ENCODE measurements at places on chromosomes 6 and 20.

- H3K4me1 ChIP-seq: peaks cover 18% of the 10 kb centered on the region
- H3K27me3 ChIP-seq: peaks cover 8% of the 10 kb centered on the region
- H3K36me3 ChIP-seq: no peaks in the 10 kb centered on the region
- peak overlapping the region; percentile 92 for H3K4me3 ChIP-seq
These were observed 3.5 kb upstream of the HTR1B start for GRCh38 chr6:77466451-77467437.

DNA sequence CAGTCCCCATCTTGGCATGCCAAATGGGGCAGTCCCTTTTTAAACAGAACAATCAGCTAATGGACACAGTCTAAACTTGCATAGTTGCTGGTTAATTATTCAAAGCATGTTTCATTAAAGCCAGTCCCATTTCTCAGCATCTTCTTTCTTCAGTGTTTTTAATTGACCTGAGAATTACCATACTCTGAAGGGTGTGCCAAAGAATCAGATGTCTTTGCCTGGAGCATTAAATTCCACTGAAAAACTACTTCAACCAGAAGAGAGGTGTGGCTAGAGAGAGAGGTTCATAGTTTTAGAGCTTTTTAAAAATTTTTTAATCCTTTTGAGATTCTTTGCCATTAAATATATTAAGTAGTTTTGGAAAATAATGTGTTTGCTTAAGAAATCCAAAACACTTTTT, 37.9 kb downstream of the SLC24A3 start:
- no peak for DNase-seq
- H3K27me3 ChIP-seq: no peaks in the 10 kb centered on the region
- H3K36me3 ChIP-seq: no peaks in the 10 kb centered on the region
- H3K4me3 ChIP-seq: no peak overlapping the region
- no peaks in the 10 kb centered on the region for H3K4me1 ChIP-seq

DNA sequence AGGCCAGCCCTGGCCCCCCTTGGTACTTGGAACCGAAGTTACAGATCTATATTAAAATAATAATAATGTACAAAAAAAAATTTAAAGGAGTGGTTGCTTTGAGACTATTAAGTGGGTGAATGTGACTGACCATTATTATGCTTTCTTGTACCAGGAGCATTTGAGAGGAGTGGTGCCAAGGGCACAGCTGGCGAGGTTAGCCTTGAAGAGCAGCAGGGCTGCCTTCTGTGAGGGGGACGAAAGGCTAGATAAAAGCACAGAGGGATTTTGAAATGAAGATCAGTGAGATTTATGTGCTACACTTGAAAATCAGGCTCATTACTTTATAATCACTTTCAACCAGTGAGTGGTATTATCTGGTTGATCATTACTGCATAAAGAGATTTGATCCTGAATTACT, 48.6 kb downstream of the FIG4 start:
- no peaks in the 10 kb centered on the region for H3K27me3 ChIP-seq
- no peak overlapping the region for H3K27ac ChIP-seq
- H3K36me3 ChIP-seq: peaks cover 10% of the 10 kb centered on the region
- no peak overlapping the region for H3K4me3 ChIP-seq

DNA sequence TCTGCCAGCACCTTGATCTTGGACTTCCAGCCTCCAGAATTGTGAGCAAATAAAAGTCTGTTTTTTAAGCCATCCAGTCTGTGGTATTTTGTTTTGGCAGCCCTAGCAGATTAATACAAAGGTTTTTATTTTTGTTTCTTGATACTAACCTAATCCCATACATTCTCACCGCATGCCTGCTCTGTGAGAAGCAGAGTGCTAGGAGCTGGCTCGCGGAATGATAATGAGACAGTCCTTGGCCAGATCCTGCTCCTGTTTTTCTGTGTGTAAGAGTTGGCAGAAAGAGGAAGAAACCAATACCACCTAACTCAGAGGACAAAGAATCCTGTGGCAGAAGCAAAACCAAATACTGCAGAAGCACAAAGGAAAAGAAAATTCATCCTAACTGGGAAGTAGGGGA, 82.6 kb downstream of the KIF16B start:
- peak overlapping the region; percentile 38 for H3K27ac ChIP-seq
- peaks cover 3% of the 10 kb centered on the region for H3K4me1 ChIP-seq
- H3K27me3 ChIP-seq: no peaks in the 10 kb centered on the region
- no peak for DNase-seq
- no peaks in the 10 kb centered on the region for H3K36me3 ChIP-seq

- no peak overlapping the region for H3K4me3 ChIP-seq
- no peak for DNase-seq
- no peaks in the 10 kb centered on the region for H3K4me1 ChIP-seq
- H3K27ac ChIP-seq: no peak overlapping the region
These were observed 141.6 kb downstream of the BTBD9 start for GRCh38 chr6:38498085-38498484.

DNA sequence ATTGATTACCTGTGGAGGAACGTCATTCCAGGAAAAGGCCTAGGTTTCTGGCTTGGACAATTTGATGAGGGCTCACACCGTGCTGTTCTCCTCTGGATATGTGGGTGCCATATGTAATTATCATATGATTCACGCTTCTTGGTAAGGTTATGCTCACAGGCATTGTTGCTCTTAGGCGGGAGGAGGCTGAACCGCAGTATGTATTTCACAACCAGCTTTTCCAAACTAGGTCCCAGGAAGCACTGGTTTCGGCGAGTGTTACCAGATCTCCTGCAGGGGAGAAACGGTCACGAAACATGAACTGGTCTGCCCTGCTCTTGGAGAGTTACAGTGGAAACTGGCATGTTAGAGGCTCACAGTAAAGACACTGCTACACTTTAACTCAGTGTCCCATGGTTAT, 793 bp upstream of the FAM50B start:
- peak overlapping the region; percentile 84 for H3K4me3 ChIP-seq
- DNase-seq: no peak
- no peak overlapping the region for H3K27ac ChIP-seq

DNA sequence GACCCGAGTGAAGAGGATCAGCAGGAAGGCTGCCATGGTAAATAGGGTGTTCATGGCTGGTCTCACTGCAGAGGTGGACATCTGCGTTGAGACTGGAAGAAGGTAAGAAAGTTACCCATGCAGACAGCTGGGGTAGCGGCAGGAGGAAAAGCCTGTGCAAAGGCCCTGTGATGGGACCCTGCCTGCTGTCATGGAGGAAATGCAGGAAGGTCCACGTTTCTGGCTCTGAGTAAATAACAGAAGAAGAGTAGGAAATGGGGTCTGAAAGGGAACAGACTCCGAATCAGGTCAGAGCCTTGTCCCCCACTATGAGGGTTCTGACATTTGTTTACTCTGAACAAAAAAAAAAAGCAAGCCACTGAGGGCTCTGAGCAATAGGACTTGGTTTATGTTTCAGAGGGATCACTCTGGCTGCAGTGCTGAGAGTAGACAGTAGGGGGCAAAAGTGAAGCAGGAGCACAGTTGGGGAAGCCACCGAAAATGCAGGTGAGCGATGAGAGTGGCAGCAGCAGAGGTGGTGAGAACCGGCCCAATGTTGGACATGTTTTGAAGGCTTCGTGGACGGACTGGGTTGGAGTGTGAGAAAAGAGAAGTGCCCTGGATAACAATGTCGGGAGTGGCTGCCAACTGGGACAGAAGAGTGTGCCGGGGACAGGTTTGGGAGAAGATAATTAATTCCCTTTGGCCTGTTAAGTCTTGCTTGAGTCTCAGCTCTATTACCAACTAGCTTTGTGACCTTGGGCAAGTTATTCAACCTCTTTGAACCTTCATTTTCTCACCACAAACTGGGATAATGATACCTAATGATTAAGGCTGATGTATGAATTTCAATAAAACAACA, 57.9 kb upstream of the MAP7 start:
- DNase-seq: peak; percentile 71
- no peak overlapping the region for H3K4me3 ChIP-seq

DNA sequence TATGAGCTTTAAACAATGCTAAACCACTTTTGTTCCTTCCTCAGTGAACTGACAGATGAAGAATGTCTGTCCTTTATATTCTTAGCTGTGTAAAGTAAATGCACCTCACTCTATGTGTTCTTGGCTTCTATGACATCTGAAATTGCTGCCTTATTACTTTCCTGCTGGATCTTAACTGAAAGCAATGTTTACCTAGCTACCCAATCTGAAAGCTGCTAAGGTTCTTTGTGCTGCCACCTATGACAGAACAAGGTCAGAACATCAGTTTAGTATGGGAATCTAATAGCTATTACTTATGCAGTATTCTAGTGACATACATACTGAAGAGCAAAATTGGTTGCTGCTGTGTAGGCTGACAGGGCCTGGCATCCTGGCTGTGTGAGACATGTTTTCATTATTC, 444.1 kb downstream of the KHDRBS2 start:
- H3K27ac ChIP-seq: no peak overlapping the region
- H3K4me3 ChIP-seq: no peak overlapping the region
- H3K27me3 ChIP-seq: no peaks in the 10 kb centered on the region
- no peaks in the 10 kb centered on the region for H3K4me1 ChIP-seq

DNA sequence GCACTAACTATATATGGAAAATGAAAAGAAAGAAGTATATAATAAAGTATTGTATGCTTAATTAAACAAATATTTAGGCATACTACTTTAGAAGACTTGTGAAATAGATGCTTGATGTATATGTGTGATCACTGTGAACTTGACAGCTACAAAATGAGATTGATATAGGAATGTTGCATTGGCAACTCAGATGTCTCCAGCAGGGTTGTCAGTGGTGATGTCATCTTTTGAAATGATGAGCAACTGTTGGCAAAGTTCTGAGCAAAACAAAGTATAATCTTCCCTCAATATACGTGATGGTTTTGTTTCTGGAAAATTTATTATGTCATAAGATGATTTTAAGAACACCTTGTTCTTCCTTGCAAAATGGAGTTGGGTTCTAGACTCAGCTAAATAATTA, 133.8 kb downstream of the ARID1B start:
- peaks cover 5% of the 10 kb centered on the region for H3K4me1 ChIP-seq
- H3K27ac ChIP-seq: no peak overlapping the region
- no peak for DNase-seq
- no peaks in the 10 kb centered on the region for H3K36me3 ChIP-seq

GRCh38 chr6:164166996-164167395, 752.5 kb downstream of the QKI start:
- DNase-seq: no peak
- H3K4me1 ChIP-seq: no peaks in the 10 kb centered on the region
- no peaks in the 10 kb centered on the region for H3K27me3 ChIP-seq
- no peaks in the 10 kb centered on the region for H3K36me3 ChIP-seq
- H3K27ac ChIP-seq: no peak overlapping the region

- H3K4me1 ChIP-seq: no peaks in the 10 kb centered on the region
- peaks cover 15% of the 10 kb centered on the region for H3K27me3 ChIP-seq
- H3K27ac ChIP-seq: no peak overlapping the region
- DNase-seq: no peak
These were observed 17.2 kb downstream of the LAMP5 start for GRCh38 chr20:9531581-9531980.

DNA sequence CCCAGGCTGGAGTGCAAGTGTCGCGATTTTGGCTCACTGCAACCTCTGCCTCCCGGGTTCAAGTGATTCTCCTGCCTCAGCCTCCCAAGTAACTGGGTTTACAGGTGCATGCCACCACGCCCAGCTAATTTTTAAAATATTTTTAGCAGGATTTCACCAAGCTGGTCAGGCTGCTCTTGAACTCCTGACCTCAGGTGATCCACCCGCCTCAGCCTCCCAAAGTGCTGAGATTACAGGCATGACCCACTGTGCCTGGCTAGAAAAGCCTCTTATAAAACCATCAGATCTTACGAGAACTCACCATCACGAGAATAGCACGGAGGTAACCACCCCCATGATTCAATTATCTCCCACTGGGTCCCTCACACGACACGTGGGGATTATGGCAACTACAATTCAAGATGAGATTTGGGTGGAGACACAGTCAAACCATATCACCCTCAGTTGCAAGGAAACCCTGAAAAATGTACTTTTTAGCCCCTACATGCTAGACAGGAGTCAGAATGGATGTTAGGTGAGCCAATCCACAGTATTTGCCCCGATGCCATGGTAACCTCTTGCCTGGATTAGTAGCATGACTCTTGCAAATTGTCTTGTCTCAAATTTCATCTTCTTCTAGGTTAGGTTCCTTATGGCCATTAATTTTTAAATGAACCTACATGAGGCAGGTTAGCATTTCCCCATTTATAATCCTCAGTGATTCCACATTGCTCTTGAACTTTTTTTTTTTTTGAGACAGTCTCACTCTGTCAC, 17.1 kb upstream of the SASH1 start:
- no peaks in the 10 kb centered on the region for H3K4me1 ChIP-seq
- H3K4me3 ChIP-seq: no peak overlapping the region
- no peak for DNase-seq

DNA sequence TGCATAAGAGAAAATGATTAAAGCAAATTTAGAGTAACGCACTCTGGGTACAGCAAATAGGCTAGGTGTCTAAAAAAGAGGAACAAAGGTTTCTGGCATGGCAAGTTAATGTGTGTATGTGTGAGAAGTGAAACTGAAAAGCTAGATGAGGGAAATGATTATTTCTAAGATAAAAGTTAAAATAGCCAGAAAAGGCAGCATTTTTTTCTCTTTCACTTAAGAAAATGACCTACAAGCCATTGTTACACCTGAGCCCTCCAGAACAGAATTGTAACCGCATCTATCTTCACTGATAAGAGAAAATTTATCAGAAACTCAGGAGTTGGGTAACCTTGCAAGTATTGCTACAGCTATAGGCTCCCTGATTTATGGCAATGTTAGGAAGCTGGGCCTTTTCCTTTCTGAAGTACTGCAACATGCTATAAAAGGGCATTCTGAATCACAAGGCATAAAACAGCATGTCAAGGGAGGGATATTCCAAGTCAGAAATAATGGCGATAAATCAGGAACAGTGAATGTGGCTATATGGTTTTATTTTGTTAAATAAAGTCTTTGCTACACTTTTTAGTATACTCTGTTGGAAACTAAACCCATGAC, 395.3 kb downstream of the TBC1D32 start:
- no peak overlapping the region for H3K4me3 ChIP-seq
- H3K36me3 ChIP-seq: no peaks in the 10 kb centered on the region
- H3K27me3 ChIP-seq: no peaks in the 10 kb centered on the region
- peak overlapping the region; percentile 40 for H3K27ac ChIP-seq
- H3K4me1 ChIP-seq: peaks cover 21% of the 10 kb centered on the region
- DNase-seq: peak; percentile 78

DNA sequence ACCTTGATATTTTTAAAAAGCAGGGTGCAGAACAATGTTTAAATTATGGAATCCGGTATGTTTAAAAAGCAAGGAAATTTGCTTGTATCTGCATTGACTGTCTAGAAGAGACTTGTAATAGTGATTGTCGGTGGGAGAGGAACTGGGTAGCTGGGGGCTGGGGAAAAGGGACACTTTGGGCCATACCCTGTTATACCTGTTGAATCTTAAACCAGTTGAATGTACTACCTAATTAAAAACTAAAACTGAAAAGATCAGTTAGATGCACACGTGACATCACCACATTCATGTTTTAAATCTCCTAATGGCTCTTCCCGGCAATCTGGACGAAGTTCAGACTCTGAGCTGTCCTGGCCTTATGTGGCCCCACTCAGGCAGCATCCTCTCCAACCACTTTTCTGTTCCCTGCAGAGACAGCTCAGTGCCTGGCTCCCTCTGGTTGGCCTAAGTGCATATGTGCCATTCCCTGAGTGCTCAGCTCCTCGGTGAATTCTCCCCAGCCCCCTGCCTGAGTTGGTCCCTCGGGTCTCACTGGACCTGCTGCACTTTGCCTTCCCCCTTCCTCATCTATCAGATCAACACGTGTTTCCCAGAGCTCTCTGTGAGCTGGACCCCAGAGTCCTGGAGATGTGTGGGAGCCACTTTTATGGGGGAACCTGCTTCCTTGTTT, 36.3 kb downstream of the SLC52A3 start:
- DNase-seq: no peak
- no peak overlapping the region for H3K4me3 ChIP-seq
- no peaks in the 10 kb centered on the region for H3K36me3 ChIP-seq
- peaks cover 7% of the 10 kb centered on the region for H3K27me3 ChIP-seq

Measured in common myeloid progenitor, CD34-positive (primary cell).